Activated CD4-positive, CD25-positive, alpha-beta regulatory T cell (primary cell): ENCODE measurements at places on chromosomes 13 and 19.

DNA sequence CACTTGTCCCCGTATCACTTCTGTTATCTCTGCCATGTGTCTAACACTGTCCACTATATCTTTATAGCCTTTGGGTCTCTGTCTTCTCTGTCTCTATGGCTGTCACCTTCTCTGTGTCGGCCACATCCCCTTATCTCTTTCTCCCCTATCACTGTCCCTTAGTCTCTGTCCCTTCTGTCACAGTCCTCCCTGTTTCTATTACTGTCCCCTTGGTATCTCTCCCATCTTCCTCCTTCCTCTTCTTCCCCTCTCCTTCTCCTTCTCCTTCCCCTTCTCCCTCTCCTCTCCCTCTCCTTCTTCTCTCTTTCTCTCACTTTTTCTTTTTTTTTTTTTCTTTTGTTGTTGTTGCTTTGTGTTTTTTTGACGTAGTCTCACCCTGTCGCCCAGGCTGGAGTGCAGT, 34.7 kb upstream of the LRRC4B start:
- DNase-seq: no peak

DNA sequence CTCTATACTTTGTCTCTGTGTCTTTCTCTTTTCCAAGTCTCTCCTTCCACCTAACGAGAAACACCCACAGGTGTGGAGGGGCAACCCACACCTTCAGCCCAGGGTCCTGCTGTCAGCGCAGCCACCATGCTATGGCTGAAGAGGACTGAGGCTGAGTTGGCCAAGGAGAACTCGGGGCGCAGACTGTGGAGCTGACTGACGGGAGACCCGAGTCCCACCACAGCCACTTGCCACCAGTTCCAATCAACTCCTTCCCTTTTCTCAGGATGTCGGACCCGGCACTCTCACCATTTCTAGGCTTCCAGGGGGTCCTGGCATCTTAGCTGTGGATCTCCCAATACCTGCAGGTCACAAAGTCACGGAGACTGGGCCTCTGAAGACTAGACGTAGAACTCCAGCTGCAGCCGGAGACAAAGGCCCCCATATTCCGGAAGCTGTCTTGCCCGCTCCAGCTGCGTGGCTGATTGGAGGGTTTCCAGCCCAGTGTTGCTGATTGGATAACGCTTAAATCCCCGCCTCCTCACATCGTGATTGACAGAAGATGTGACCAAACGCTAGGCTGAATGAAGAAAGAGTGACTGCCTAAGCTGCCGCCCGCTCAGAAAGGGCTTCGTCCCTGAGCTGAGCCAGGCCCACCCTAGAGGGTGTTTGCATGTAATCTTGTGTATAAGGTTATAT, 63.6 kb downstream of the ZNF429 start:
- DNase-seq: peak; percentile 32

DNA sequence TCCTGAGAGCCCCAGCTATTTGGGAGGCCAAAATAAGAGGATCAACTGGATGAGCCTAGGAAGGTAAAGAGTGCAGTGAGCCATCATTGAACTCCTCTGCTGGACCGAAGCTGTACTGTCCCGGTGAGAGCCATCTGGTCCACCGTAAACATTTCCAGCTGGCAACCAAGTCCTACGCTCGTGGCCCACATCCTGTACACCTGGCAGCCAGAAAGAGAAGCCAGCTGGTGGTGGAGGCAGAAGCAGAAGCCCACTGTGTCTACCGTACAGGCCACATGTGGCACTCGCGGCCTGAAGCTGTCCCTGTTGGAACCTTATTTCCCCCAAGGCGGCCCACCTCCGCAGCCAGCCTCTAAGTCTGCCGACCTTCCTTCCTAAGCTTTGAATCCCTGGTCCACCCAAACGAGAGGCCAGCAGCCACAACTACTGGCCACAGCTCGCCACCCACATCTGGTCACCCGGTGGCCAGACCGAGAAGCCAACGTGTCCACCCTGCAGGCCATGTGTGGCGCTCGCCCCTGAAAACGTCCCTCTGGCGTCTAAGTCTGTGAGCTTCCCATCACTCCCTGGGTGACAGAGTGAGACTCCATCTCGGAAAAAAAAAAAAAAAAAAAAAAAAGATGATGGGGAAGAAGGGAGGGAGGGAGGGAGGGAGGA, 14.2 kb upstream of the ZNF91 start:
- DNase-seq: no peak

DNA sequence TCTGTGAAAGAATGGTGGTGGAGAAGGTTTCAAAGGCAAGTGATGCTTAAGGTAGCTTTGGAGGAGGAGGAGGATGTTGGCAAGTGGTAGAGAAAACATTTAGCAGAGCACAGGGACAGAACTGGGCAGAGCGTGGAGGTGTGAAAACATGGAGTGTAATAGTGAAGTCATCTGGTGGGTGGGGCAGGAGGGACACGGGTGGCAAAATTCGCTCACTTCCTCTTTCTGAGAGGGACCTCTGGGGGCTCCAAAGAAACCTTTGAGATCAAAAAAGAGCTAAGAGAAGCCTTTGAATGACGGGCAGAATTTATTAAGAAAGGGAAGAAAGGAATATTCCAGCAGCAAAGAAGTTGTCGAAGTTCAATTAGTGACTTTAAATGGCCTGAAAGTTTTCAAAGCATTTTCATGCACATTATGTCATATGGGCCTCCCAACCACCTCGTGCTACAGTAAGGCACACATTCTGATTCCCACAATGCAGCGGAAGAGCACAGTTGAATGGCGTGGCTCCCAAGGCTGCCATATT, 82.8 kb downstream of the STARD13 start:
- DNase-seq: no peak

DNA sequence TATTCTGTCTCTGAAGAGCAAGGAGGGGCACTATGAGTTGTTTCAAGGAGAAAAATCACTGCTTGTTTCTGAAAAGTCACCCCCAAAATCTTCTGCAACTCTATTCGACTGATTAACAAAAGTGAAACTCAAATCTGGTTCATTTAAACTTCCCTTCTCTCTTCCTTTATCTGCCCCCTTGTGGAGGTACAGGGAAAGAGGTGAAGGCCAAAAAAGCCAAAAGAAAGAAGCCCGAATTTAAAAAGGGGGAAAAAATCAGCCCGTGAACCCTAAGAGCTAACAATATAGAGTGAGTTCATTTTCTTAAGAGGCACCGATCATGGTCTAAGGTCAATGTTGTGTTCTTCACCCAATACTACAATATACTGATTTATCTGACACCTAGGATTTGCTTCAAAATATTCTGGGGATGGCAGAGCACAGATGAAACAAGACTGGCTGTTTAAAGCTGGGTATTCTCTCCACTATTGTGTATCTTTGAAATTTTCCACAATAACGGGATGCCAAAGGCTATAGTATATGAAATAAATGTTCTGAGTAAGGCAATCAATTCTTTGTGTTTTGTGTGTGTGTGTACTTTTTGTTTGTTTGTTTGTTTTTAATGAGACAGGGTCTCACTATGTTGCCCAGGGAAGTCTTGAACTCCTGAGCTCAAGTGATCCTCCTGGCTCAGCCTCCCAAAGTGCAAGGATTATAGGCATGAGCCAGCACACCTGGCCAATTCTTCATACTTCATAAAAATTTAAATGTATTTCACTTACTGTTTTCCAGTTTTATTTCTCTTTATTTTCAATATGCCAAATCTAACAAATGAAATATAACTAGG, 55.0 kb upstream of the EEF1AKMT1 start:
- DNase-seq: no peak

- no peak for DNase-seq
Observed at GRCh38 chr13:38718374-38718773, 31.5 kb downstream of the FREM2 start.

DNA sequence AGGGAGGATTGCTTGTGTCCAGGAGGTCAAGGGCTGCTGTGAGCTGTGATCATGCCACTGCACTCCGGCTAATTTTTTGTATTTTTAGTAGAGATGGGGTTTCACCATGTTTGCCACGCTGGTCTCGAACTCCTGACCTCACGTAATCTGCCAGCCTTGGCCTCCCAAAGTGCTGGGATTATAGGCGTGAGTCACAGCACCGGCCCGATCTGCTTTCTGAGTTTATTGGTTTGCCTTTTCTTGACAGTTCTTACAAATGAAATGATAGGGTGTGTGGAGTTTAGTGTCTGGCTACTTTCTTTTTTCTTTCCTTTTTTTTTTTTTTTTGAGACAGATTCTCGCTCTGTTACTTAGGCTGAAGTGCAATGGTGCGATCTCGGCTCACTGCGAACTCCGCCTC, 848 bp downstream of the C19orf44 start:
- DNase-seq: no peak

- no peak for DNase-seq
Observed at GRCh38 chr13:29713839-29714238, 118.4 kb upstream of the SLC7A1 start.

- no peak for DNase-seq
Observed at GRCh38 chr19:13281567-13282291, 131.5 kb downstream of the IER2 start.

- DNase-seq: no peak
Observed at GRCh38 chr19:39937094-39937720, 2.8 kb upstream of the FCGBP start.

DNA sequence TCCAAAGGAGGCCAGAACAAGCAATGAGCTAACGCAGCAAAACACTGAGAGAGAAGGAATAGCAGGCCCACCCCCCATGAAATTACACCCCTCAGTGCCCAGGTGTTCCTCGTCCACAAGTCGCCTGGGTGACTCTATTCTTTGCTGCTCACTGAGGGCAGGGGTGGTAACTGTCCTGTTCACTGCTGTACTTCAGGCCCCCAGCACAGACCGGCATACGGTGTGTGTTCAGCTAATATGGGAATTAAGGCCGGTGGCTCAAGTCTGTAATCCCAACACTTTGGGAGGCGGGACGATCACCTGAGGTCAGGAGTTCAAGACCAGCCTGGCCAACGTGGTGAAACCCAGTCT, 31.9 kb downstream of the DHRS12 start:
- no peak for DNase-seq

GRCh38 chr19:17835182-17836006, 12.4 kb downstream of the JAK3 start:
- DNase-seq: no peak

GRCh38 chr13:102220681-102221228, 181.1 kb downstream of the FGF14 start:
- DNase-seq: no peak

GRCh38 chr13:44760434-44760833, 184.3 kb upstream of the TSC22D1 start:
- DNase-seq: no peak

DNA sequence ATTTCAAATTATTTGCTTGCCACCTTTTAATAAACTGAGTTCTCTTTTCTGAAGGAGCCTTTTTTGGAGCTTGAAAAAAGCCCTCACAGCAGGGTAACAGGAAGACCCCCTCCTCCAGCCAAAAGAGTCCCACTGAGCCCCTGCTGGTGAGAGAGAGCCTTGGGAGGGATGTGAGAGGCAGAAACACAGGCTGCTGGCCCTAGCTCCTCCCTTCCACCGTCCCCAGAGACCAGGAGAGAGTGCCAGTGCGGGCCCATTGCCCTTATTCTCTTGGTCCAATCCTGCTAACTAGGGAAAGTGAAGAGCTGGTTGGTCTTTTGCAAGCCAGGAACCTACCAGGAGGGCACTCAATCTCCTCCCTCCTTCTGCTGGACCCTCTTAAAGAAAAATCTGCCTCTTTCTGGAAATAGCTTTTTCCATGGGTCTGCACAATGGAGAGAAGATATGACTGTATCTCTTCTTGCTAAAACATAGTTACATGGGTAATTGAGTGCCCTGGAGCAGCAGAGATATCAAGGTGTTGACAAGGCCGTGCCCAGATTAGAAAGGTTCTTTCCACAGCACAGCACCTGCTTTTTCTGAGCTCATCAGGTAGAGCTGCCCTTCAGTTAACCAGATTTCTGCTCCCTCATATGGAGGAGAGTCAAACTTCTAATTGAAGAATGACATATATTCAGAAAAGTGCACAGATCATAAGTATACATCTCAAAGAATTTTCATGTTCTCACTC, 113.9 kb downstream of the LRCH1 start:
- DNase-seq: no peak

DNA sequence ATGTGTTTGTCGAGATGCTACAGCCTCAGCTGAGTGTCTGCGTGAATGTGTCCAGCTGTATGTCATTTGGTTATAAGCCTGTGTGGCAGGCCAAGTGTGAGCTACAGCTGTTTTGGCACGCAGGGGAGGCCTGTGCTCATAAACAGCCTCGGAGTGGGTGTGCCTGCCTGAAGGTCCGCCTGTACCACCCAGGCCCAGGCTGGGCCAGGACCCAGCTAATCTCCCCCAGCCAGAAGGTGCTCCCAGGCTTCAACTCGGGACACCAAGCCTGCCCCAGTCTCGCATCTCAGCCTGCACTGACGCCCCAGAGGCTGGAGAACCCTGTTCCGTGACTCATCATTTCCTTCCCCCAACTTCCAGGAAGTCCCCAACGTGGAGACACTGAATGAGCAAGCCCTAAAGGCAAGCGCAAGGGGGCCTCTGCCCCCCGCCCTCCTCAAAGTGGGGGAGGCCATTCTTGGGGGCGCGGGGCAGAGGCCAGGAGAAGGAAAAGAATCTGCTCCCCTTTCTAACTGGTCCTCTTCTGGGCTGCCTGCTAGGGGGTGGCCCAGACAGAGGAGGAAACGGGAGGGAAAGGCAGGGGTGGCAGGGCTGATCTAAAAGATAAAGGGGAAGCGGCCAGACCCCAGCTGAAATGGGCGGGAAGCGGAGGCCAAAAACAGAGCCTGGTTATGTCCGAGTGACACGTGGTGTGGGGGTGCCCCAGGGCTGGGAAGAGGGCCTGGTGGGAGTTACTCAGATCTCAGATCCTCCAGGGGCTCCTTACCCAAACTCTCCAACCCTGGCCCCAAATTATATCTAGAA, 2.0 kb downstream of the SLC1A5 start:
- peak; percentile 68 for DNase-seq

GRCh38 chr13:101554420-101555125, 102.1 kb downstream of the ITGBL1 start:
- no peak for DNase-seq

GRCh38 chr19:28927456-28927855, 285.5 kb downstream of the UQCRFS1 start:
- no peak for DNase-seq

DNA sequence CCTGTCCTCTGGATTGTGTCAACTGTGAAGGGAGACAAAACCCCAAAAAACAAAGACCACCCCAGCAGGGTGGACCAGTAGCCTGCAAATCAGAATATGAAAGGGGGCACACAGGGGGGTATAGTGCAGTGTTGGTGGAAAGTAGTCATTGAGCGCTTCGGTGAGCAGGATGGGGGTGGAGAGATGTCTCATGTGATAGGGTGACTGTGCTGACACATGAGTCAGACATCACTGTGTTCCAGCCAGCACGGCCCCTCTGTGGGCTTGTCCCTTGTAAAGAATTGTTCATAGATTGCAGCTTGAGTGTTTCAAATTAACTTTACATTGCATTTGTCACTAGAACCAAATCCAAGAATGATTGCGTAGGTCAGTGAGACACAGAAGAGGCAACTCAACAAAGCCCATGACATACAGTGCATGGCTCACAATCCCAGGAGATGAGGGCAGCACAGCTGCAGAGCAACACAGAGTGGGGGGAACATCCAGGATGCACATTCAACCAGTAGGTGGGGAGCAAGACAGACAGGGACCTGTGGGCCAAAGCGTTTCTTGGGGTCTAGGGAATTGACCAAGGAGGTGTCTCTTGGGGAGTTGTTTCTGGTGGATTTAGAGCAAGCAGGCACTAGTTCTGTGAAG, 7.5 kb downstream of the ZNF440 start:
- no peak for DNase-seq
